Neural crest cell (in vitro differentiated cells): ENCODE measurements at places on chromosomes 7 and 10. TPM values are rescaled to one million over a fixed set of nuclear protein-coding genes. Genes with fewer than 3 reads are reported as not detected.

Gene TSPAN12
- 15.7 and 18.2 TPM in 2 replicates for total RNA-seq

Gene ABI1
- 27.6 and 30.4 TPM in 2 replicates for total RNA-seq

GRCh38 chr7:99597762-99598501 lies at the start of gene TMEM225B:
TSS of gene TMEM225B (plus strand) at chr7:99598267. CDS start at chr7:99604389, 6,122 bp downstream.
- no peak within 1 kb of the TSS for H3K27ac ChIP-seq
- H3K4me3 ChIP-seq, result no peak within 1 kb of the TSS
- no peak for DNase-seq
- no peaks in the 10 kb centered on the region for H3K4me1 ChIP-seq

DNA sequence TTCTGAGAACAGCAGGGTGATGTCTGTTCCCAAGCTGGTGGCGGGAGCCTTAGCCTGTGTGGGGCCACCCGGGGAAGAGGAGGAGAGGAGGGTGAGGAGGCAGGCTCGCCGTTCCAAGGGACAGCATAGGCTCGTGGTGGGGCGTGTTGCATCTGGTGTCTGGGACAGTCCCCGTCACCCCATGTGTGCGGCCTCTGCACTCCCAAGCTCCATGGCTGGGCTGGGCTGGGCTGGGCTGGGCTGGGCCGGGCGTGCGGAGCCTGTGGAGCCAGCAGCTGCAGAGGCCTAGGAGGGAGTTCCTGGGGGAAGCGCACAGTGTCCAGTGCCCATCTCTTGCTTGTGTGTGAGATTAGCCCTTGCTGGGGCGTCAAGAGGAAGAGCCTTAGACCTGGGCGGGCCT lies 20.9 kb upstream of the TTYH3 start:
- no peak overlapping the region for H3K4me3 ChIP-seq
- no peaks in the 10 kb centered on the region for H3K36me3 ChIP-seq
- H3K27me3 ChIP-seq, result no peaks in the 10 kb centered on the region
- no peak overlapping the region for H3K27ac ChIP-seq

DNA sequence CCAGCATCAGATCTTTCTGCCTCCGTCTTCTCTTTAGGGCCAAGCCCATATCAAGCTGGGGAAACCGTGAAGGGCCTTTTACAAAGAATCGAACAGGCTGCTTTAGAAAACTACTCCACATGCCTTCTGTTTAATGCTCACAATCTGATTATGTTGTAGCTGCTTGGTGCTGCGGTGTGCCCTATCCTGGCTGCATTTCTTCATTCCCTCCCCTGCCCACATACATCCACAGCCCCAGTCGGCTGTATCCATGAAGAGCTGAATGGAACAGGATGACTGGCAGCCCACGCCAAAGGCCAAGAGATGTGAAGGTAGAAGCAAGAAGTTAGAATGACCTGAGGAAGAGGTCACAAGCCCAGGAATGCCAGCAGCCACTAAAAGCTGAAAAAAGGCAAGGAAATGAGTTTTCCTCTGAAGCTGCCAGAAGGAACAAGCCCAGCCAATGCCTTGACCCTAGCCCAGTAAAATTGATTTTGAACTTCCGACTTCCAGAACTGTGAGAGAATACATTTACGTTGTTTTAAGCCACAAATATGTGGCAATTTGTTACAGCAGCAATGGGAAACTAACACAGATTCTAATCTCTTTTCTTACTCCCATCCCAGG lies 22.2 kb downstream of the TAS2R41 start:
- no peaks in the 10 kb centered on the region for H3K36me3 ChIP-seq
- H3K27ac ChIP-seq, result no peak overlapping the region
- H3K4me1 ChIP-seq, result no peaks in the 10 kb centered on the region
- no peak overlapping the region for H3K4me3 ChIP-seq
- no peaks in the 10 kb centered on the region for H3K27me3 ChIP-seq
- no peak for DNase-seq

DNA sequence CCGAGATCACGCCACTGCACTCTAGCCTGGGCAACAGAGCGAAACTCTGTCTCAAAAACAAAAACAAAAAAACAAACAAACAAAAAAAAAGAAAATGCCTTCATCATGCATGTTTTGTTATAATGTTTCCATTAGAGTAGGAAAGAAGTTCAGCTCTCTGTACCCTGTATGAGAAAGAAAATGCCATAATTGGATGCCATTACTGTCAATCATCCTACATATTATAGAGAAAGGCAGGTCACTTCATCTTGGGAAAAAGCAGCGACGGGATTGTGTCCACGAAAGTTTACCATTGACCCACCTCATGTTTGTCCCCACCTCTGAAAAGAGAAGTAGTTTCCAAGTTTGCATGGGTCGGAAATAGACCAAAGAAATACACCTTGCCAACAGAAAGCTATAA lies 33.8 kb downstream of the SEC61G start:
- no peaks in the 10 kb centered on the region for H3K36me3 ChIP-seq
- H3K4me1 ChIP-seq, result no peaks in the 10 kb centered on the region
- no peak for DNase-seq
- H3K27ac ChIP-seq, result no peak overlapping the region
- no peak overlapping the region for H3K4me3 ChIP-seq

- H3K4me1 ChIP-seq, result no peaks in the 10 kb centered on the region
- peaks cover 3% of the 10 kb centered on the region for H3K27me3 ChIP-seq
- DNase-seq, result no peak
- no peak overlapping the region for H3K27ac ChIP-seq
- H3K4me3 ChIP-seq, result no peak overlapping the region
- H3K36me3 ChIP-seq, result no peaks in the 10 kb centered on the region
These were observed 3.8 kb downstream of the PNLIPRP1 start for GRCh38 chr10:116594525-116595035.

DNA sequence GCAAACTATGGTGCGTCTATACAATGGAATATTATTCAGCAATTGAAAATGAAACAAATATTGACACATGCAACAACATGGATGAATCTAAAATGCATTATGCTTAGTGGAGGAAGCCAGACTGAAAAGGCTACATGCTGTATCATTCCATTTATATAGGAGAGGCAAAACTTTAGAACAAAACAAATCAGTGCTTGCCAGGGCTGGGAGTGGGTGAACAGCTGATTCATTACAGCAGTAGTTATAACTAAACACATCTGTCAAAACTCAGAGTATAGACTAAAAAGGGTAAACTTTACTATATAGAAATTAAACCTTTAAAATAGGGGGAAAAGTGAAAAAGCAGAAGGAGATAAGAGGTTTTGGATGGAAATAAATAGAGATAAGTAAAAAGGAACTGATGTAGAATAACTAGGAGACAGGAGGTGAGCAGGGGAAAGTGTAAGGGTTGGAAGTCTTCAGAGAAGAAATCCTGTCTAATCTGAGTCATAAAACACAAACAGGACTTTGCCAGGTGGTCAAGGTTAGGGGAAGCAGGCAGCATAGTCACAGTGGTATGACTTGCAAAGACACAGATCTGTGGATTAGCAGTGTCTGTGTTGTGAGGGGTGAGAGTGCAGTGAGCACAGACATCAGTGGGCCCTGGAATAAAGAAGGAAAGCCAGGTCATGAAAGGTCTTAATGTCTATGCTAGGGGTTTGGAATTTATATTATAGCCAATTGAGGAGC lies 349.8 kb downstream of the PHTF2 start:
- no peaks in the 10 kb centered on the region for H3K27me3 ChIP-seq
- H3K36me3 ChIP-seq, result no peaks in the 10 kb centered on the region
- no peaks in the 10 kb centered on the region for H3K4me1 ChIP-seq
- no peak overlapping the region for H3K4me3 ChIP-seq
- H3K27ac ChIP-seq, result no peak overlapping the region
- no peak for DNase-seq

- H3K36me3 ChIP-seq, result no peaks in the 10 kb centered on the region
- no peak for DNase-seq
- no peak overlapping the region for H3K27ac ChIP-seq
- no peak overlapping the region for H3K4me3 ChIP-seq
- no peaks in the 10 kb centered on the region for H3K27me3 ChIP-seq
These were observed 56.4 kb upstream of the CCDC6 start for GRCh38 chr10:59962756-59963155.

GRCh38 chr10:92695679-92696605 lies 6.2 kb downstream of the HHEX start:
- DNase-seq, result no peak
- no peak overlapping the region for H3K27ac ChIP-seq
- H3K4me3 ChIP-seq, result peak overlapping the region; percentile 58

GRCh38 chr10:12394241-12395033 lies 45.1 kb downstream of the CAMK1D start:
- H3K36me3 ChIP-seq, result no peaks in the 10 kb centered on the region
- H3K4me1 ChIP-seq, result peaks cover 5% of the 10 kb centered on the region
- no peaks in the 10 kb centered on the region for H3K27me3 ChIP-seq
- peak overlapping the region; percentile 12 for H3K27ac ChIP-seq

DNA sequence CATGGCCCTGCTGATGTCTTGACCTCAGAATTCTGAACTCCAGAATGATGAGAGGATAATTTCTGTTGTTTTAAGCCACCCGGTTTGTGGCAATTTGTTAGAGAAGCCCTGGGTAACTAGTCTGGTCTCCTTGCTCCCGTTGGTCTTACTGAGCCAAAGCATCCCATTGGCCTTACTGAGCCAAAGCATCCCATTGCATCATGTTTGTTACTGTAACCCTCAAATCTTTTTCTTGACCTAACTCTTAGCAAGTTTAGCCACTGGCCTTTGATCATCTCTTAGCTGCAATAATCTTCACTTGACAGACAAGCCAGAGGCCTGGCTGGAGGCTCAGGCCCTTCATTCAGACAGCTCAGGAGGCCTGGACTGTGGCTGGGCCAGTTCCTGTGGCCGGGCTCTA lies 21.8 kb downstream of the TBXAS1 start:
- H3K27me3 ChIP-seq, result no peaks in the 10 kb centered on the region
- DNase-seq, result no peak
- H3K4me3 ChIP-seq, result no peak overlapping the region
- H3K4me1 ChIP-seq, result peaks cover 4% of the 10 kb centered on the region

- H3K27ac ChIP-seq, result no peak overlapping the region
- H3K27me3 ChIP-seq, result peaks cover 5% of the 10 kb centered on the region
- no peaks in the 10 kb centered on the region for H3K36me3 ChIP-seq
- no peak overlapping the region for H3K4me3 ChIP-seq
- peaks cover 14% of the 10 kb centered on the region for H3K4me1 ChIP-seq
These were observed 177.6 kb downstream of the ADARB2 start for GRCh38 chr10:1559761-1560160.

DNA sequence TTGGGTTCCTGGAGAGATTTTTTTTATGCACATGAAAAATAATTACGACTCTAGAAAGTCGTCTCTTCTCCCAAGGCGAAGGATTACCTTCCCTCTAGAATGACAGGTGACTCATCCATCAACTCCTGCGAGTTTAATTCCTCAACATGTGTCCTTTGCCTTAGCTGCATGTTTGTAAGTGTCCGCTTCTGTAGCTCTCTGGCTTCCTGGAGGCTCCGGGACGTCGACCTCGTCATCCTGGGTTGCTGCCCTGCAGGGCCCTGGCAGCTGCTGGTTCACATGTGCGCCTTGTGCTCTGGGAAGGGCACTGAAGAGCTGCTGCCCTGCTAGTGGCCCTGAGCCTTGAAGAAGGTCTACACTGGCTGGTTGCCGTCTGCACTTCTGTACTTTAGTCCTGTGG lies 210.2 kb downstream of the MLLT10 start:
- no peaks in the 10 kb centered on the region for H3K27me3 ChIP-seq
- H3K4me3 ChIP-seq, result no peak overlapping the region
- H3K36me3 ChIP-seq, result peaks cover 37% of the 10 kb centered on the region
- no peak for DNase-seq
- no peak overlapping the region for H3K27ac ChIP-seq

DNA sequence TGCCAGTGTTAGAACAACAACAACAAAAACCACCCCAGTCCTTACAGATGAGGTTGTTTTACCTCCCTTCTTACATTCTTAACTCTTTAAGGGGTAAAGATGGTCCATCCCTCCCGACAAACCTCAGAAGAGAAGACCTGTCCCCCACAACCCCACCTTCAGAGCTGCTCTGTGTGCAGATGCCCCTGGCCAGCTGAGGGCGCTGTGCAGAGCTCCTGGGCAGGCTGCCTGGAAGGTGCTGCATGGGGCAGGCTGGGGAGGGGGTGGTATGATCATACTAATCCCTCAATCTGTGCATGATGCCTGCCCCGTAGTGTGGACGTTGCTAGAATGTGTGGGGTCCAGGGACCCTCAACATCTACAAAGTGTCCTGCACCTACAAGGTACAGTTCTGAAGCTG lies 387.1 kb downstream of the INHBA start:
- DNase-seq, result no peak
- no peak overlapping the region for H3K27ac ChIP-seq
- peaks cover 2% of the 10 kb centered on the region for H3K27me3 ChIP-seq
- H3K4me3 ChIP-seq, result no peak overlapping the region
- H3K36me3 ChIP-seq, result no peaks in the 10 kb centered on the region

- no peak overlapping the region for H3K4me3 ChIP-seq
- no peak overlapping the region for H3K27ac ChIP-seq
- H3K27me3 ChIP-seq, result no peaks in the 10 kb centered on the region
- H3K4me1 ChIP-seq, result no peaks in the 10 kb centered on the region
- no peaks in the 10 kb centered on the region for H3K36me3 ChIP-seq
These were observed 144.9 kb upstream of the MAGI2 start for GRCh38 chr7:79598351-79598750.

DNA sequence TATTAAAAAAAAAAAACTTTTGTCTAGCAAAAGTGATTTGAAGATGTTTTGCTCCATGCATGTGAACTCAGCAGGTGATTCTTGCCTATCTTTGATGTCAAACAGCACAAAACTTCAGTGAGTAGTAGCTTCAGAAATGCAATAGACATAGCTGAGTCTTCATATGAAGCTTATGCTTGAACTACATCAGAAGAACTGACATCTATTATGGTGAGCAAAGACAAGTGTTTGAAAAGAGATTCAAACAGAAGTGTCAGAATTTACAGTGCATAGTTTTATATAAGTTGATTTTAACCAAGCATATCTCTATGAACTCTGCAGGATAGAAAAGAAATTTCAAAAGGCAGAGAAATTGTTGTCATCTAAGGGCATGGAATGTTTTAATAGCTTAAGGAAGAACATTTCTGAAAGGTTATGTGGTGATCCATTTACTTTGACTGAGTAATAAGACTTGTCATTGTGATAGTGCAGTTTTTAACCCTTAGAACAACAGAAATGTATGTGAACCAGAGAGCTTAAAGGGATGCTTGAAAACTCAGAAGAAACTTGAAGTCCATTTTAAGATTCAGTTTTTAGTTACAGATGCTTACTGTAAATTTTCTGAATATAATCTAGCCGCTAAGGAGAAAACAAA lies 351.4 kb downstream of the MDFIC start:
- no peak overlapping the region for H3K4me3 ChIP-seq
- no peaks in the 10 kb centered on the region for H3K36me3 ChIP-seq
- DNase-seq, result no peak
- no peak overlapping the region for H3K27ac ChIP-seq

GRCh38 chr7:81882086-81882485 lies 112.2 kb upstream of the HGF start:
- H3K36me3 ChIP-seq, result no peaks in the 10 kb centered on the region
- H3K27ac ChIP-seq, result no peak overlapping the region
- no peaks in the 10 kb centered on the region for H3K27me3 ChIP-seq
- no peak overlapping the region for H3K4me3 ChIP-seq
- DNase-seq, result no peak
- no peaks in the 10 kb centered on the region for H3K4me1 ChIP-seq

GRCh38 chr7:30146127-30146612 lies 11.4 kb downstream of the MTURN start:
- H3K27me3 ChIP-seq, result no peaks in the 10 kb centered on the region
- no peak overlapping the region for H3K27ac ChIP-seq
- H3K4me1 ChIP-seq, result no peaks in the 10 kb centered on the region
- no peak overlapping the region for H3K4me3 ChIP-seq

GRCh38 chr7:157667261-157667660 lies 330.5 kb downstream of the DNAJB6 start:
- no peak for DNase-seq
- no peaks in the 10 kb centered on the region for H3K27me3 ChIP-seq
- peak overlapping the region; percentile 17 for H3K27ac ChIP-seq
- H3K36me3 ChIP-seq, result peaks cover 8% of the 10 kb centered on the region
- H3K4me3 ChIP-seq, result no peak overlapping the region
